ENCODE measurements at places on chromosomes 1 and 21. TPM values are rescaled to one million over a fixed set of nuclear protein-coding genes. Genes with fewer than 3 reads are reported as not detected.

GRCh38 chr1:203547147-203547546 is 53.2 kb downstream of the OPTC start:
- DNase-seq: no peak

DNA sequence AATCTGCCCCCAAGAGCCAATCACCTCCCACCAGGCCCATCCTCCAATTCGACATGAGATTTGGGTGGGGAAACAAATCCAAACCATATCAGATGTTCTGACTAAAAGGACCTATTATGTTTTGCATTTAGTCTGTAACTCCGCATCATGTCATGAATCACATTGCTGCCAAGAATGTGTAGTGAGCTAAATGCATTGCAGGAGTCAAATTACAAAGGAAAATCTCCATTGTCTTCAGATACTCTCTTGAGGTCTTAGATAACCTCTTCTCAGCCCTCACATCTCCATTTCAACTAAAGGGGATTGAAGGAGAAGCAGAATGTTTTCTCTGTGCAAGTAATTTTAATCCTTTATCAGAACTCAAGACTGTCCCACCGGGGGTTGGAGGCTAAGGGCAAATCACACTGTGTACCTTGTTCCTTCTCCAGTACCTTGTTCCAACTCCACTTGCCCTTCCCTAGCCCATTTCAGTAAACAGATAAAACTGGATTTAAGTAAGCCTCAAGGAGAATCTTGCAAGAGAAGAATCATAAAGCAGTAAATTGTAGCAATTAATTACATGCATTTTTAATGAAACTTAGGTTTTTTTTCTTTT is 34.1 kb downstream of the EXTL2 start:
- DNase-seq: no peak

DNA sequence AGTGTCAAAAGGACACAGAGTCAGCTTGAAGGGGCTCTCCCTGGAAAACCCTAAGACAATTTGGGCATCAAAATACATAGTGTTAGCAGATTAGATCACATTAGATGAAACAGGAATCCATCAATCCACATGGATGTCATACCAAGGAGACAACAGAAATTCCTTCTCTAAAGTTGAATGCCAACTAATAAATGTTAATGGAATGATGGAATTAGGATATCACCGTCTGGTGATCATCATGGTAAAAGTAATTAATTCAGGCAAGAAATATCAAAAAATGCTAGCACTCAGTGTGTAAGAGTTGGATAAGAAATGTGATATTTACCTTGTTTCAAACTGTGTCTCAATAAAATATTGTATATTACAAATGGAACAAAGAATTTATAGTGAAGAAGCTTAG is 10.9 kb upstream of the SLC25A24 start:
- DNase-seq: no peak

DNA sequence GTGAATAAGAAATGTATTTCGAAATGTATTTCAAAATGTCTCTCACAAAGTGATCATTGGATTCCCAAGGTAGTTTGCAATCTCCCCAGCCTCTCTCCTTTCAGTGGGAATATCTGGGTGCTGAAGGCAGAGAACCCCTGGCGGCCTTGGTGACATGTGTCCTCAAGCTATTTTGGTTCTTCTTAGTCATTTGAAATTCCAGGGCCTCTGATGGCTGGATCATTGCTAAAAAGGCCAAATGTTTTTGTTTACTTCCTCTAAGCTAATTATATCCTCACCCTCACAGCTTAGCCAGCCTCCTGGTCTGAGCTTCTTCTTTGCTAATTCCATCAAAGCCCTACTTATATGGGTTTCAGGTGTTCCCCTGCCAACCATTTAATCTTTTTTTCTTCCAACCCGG is 71.2 kb downstream of the LRRC40 start:
- no peak for DNase-seq

GRCh38 chr1:19113697-19114092 is 96.4 kb downstream of the UBR4 start:
- DNase-seq: peak; percentile 63

DNA sequence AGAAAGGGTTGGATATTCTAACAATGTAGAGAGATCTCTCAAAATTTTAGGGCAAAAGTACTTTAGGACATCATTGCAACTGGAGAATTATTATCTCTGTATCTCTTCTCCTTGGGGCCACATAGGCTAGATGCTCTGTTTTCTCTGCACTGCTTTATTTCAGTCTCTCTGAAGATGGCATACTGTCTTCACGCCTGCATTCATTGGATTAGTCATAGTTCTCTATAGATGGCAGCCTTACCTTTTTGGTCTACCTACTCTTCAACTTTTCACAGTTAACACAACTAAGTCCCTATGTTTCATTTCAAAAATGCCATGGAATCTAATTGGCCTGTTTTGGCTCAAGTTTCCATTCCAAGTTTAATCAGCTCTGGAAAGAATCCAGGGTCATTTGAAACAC is 1623.3 kb upstream of the B3GALT2 start:
- no peak for DNase-seq

DNA sequence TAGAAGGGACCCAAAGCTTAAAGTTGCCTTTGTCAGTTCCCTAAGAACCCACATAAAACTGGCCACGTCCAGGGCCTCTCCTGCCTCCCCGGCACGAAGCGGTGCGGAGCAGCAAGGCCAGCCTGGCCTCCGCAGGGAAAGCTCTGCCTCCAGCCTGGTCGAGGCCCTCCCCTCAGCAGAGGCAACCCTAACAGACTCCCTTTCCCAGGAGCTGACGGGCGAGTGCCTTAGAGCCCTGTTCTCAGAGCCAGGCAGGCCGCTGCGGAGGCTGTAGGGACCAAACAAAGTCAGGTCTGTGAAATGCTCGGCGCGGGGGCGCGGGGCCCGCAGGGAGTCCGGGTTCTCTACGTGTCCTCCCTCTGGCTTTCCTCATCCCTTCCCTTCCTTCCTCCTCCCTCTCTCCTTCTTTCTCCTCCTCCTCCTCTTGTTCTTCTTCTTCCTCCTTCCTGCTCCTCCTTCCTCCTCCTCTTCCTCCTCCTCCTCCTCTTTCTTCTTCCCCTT is 40.7 kb downstream of the RIPK4 start:
- no peak for DNase-seq

GRCh38 chr21:14284481-14284880 is 68.5 kb downstream of the RBM11 start:
- no peak for DNase-seq

GRCh38 chr1:160614410-160614809 is 32.4 kb downstream of the SLAMF1 start:
- DNase-seq: no peak

DNA sequence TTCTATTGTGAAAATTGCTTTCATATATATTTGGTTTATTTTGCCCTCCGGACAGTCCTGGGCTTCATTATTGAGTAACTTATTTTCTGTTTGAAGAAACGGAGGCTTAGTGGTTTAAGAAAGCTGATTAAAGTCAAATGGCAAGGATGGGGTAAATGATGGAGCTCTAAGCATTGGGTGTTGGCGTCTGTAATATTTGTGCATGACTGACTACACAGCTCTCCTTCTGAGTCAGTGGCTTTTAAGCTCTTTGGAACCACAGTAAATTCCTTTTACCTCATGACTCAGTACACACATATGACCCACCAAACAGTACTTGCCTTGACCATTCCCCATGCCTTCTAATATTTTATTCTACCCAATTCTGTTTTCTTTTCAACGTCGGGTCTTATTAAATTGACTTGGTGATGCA is 21.0 kb downstream of the B3GALT5 start:
- no peak for DNase-seq

DNA sequence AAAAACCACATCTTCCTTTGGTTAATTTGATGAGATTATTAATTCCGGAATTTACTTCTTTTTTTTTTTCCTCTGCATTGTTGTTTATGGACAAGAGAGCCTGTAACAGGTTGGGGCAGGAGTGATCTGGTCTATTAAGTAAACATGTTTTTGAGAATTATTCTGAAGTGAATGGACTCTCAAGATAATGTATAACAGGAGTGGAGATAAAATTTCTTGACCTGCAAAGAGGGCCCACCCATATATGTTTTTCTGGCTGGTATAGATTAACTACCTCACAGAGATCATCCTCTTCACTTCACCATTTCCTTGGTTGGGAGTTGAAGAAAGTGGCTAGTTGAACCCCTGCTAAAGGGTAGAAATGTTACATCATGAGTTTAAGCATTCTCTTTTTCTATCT is 10.7 kb downstream of the DDI2 start:
- no peak for DNase-seq

DNA sequence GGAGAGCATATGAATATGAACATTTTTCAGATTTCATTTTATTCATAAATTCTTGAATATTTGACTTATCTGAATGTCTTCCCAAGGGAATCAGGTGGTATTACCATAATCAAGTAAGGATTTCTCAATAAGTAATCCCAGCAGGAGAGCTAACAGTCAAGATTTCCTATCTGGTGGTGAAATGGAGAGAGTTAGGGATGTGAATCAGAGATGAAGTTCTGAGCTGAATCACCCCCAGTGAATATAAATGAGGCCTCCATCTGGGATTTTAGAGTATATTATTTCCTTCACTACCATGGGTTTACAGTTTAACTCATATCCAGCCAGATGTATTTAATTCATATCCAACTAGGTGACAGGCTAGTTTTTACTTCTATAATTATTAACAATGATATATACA is 61.5 kb upstream of the RGS2 start:
- DNase-seq: no peak

DNA sequence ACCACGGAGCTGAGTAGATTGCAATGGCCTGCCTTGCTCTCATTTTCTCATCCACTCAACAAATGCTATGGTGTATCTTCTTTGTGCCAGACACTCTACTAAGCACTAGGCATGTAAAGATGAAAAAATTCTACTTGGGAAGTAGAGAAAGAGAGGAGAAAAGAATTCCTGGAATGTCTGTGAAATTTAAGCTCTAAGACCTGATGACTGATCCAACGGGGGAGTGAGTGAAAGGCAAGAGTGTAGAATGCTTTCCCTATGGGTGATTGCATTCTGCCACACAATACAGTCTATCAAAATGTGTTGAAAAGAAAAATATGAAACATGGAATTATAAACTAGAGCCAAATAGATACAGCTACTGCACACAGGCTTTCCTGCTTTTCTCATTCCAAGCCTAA is 82.3 kb downstream of the CYYR1 start:
- no peak for DNase-seq

GRCh38 chr1:54287176-54287650 is 87.2 kb downstream of the MRPL37 start:
- peak; percentile 96 for DNase-seq

DNA sequence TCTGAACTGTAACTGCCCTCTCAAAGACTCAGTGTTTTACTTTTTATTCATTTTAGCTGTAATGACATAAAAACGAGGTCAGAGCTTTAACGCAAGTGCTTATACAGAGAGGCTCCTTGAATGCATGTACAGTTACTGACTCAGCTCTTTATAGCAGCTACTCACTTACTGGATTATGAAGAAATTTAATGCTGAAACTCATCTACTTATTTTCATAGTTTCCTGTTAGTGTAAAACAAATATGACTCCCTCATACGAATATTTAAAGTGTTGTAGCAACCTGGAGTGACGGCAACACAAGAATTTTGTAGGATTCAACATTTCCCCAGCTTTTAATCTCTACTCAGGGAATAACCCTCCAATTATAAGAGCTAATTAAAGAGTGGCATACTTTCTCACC is 32.7 kb downstream of the ADSS2 start:
- no peak for DNase-seq

DNA sequence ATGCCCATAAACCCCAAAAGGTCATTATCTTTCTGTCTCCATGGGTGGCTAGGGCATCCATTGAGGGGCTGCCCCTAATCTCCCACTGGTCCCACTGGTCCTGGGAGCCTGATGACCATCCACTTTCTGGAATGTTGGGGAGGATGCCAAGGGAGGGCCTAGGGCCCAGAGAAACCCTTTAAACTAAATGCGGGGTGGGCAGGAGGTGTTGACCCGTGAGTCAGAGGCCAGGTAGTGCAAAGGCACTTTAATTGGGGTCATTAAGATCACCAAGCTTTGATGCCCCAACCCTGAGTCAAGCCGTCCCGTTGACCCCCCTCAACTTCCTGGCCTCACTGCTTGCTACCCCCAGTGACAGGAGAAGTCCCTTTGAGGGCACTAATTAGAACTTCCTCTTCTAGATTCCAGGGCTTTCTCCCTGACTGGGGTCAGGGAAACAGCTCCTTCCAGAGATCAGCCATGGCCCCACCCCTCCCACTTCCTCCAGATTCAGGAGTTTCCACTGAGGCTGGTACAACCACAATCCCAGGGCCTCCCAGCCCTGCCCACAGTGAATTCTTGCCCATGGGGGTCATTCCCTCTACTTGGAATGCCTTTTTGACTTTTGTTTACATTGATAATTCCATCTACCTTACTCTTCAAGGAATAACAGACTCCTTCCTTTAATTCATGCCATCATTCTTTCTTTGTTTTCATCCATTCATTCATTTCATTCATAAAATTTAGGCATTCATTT is 15.5 kb upstream of the SERINC2 start:
- DNase-seq: no peak

- DNase-seq: no peak
Observed at GRCh38 chr1:28756846-28757245, 20.1 kb downstream of the YTHDF2 start.

- DNase-seq: no peak
Observed at GRCh38 chr1:178941261-178941689, 70.4 kb upstream of the ANGPTL1 start.

DNA sequence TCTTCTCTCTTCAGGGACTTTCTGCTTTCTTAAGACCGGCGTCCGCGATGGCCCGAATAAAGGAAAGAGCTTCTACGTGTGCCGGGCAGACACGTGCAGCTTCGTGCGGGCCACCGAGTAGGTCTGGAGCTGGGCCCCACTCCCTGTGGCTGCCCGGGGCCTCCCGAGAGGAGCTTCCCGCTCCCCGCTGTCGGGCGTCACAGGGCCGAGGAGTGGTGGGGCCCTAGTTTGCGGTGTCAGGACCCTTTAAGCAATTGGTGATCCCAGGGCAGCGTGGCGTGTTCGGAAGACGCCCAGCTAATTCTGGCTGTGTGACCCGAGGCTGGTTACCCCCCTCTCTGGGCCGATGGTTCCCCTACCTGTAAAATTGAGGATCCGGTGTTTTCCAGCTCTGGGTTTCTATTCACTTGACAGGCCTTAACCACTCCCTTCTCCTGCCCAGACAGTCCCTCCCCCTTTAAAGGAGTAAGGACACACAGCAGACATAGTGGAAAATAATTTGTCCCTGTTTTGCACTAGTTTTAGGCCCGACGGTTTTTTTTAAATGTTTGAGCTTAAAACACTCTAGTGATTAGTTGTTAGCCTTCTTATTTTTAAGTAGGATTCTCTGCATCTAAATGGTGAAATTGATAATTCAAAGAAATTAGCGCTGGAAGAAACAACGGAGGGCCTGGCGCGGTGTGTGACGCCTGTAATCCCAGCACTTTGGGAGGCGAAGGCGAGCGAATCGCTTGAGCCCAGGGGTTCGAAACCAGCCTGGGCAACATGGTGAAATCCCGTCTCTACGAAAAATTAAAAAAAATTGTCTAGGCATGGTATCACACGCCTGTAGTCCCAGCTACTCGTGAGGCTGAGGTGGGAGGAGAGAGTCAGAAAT is 553 bp downstream of the TTF2 start:
- DNase-seq: peak; percentile 62

Gene MIA3
- total RNA-seq: 50.0 TPM

Gene ODR4
- 12.2 TPM for total RNA-seq

Gene LCE3E
- total RNA-seq: not detected

Gene NT5C1A
- total RNA-seq: 0.80 TPM

Gene CA6
- 4.8 TPM for total RNA-seq

Gene THEMIS2
- total RNA-seq: 23.4 TPM

Gene CELA3A
- total RNA-seq: not detected

Gene ZNF648
- not detected for total RNA-seq

Gene RGS7
- not detected for total RNA-seq

Gene OLFML3
- 0.29 TPM for total RNA-seq

Gene APCS
- total RNA-seq: not detected

Gene MAP3K7CL
- total RNA-seq: 9.3 TPM

Measured in activated CD8-positive, alpha-beta memory T cell treated with anti-CD3 and anti-CD28 coated beads, Interleukin-2, amount 10 ng/mL, durations not matched to agents 7 days and 5 days (primary cell).